ENCODE measurements at places on chromosomes 3 and 15.

DNA sequence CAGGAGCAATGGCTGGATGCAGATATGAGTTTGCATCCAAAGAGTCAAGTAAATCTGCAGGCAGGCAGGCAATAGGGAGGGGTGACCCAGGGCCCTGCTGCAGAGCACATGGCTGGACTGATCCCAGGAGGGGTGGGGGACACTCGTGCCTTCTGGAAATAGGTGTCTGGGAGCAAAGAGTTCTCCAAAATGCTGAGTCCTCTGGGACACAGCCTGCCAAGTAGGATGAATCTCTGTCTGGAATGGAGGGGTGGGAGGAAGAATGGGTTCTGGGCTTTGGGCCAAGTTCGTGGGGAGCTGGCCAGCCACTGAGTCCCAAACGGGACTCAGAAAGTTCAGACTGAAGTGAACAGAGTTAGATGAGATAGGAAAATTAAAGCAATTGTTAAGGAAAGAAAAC lies 214.5 kb downstream of the MTHFS start:
- DNase-seq: no peak

DNA sequence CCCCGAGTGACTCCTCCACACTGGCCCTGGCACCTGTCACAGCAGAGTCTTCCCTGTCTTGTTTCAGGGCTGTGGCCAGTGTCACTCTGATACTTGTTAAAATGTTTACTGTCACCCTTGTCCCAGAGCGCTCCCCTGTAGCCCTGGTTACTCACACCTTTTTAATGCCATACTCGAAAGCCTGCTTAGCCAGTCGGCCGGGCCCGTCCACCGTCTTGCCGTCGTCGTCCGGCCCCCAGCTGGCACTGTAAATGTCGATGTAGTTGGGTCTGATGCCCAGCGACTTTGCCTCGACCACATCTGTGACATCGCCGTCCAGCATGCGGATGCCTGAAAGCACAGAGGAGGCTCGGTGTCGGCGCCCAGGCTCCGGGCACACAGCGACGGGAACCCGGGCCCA lies 91.3 kb downstream of the PCSK6 start:
- no peak for DNase-seq

DNA sequence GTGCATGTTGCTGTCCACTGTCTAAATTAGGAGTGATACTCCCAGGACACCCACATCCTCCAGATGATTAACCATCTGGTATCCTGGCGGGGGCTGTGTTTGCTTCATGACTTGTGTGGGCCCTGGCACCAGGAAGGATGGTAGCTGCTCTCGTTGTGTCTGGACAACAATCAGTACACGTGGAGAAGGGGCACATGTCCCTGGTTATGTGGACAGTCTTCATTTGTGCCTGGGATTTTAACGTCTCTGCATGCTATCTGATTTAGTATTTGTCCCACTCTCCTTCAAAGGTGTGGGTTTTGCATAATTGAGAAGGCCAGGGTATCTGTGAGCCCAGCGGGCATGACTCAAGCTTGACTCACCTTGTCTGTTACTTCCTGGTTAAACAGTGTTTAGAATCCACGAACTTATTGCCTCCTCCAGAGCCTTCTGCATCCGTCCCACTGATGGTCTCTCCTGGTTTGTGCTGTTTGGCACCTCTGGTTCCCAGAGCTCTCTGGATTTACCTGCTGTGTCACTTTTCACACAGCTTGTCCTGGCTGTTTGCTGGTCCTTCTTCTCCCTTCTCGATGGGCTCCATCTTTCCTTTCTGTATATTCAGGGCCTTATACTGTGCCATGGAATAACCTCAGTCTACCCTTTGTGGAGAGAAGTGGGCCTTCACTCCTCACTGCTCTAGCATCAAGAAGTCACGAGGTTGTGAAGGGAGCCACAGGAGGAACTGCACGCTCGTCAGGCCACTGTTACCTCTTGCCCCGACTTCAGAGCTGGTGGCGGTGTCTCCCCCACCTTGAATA lies 32.5 kb downstream of the ARNT2 start:
- DNase-seq: no peak

- no peak for DNase-seq
These were observed 28.2 kb upstream of the XIRP1 start for GRCh38 chr3:39220407-39221140.

- no peak for DNase-seq
These were observed 4.8 kb downstream of the PAQR5 start for GRCh38 chr15:69303337-69304181.

GRCh38 chr3:113261626-113262303 lies 50.4 kb downstream of the BOC start:
- peak; percentile 17 for DNase-seq

DNA sequence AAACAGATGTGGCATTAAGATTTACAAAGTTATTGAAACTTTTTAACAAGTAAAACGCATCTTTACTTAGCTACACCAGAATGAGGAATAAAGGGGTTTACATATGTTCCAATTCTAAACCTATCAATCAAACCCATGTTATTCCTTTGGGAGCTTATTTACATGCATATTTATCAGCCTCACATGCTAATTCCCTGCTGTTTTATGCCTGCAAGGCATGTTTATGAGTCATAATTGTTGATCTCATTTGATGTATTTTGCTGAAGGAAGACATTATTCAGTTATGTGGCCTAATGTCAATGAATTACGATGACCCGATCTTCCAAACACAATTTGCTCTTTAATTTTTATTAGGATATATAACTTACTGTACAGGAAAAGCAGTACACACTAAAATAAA lies 272.9 kb downstream of the TBC1D5 start:
- DNase-seq: no peak

Data from T47D (cell line).